ENCODE measurements at places on chromosomes 4 and X.

DNA sequence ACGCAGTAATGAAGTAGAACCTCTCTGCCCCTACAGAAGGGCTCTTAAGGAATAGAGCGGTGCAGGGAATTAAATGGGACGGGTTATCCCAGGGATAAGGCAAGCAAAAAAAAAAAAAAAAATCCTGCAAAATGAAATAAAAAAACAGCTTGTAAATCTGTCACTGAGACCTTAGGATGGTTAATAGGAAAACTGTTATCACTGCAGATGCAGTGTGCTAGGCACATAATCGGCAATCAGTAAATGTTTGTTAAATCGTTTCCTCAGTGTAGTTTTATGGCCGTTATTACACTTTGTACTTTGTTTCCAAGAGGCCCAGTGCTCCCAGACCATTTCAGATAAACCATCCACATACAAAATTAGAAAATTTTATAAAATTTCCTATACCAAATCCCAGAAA lies 1.0 kb downstream of the HNRNPH2 start:
- DNase-seq, result no peak

GRCh38 chr4:70449220-70449619 lies 22.8 kb upstream of the MUC7 start:
- DNase-seq, result no peak

GRCh38 chr4:126843492-126844067 lies 789.2 kb upstream of the INTU start:
- no peak for DNase-seq

GRCh38 chr4:46491455-46491854 lies 101.5 kb upstream of the GABRA2 start:
- no peak for DNase-seq

GRCh38 chr4:169270810-169271691 lies at the start of gene SH3RF1:
TSS of gene SH3RF1 (minus strand) at chr4:169270956. CDS start at chr4:169269212, 1,744 bp downstream.
- DNase-seq, result no peak

Measured in stimulated activated CD8-positive, alpha-beta memory T cell treated with anti-CD3 and anti-CD28 coated beads, Interleukin-4, amount 100 ng/mL, for 1 hour (primary cell).